CD8-positive, alpha-beta memory T cell (primary cell): ENCODE measurements at places on chromosomes 13 and 19. TPM values are rescaled to one million over a fixed set of nuclear protein-coding genes. Genes with fewer than 3 reads are reported as not detected.

DNA sequence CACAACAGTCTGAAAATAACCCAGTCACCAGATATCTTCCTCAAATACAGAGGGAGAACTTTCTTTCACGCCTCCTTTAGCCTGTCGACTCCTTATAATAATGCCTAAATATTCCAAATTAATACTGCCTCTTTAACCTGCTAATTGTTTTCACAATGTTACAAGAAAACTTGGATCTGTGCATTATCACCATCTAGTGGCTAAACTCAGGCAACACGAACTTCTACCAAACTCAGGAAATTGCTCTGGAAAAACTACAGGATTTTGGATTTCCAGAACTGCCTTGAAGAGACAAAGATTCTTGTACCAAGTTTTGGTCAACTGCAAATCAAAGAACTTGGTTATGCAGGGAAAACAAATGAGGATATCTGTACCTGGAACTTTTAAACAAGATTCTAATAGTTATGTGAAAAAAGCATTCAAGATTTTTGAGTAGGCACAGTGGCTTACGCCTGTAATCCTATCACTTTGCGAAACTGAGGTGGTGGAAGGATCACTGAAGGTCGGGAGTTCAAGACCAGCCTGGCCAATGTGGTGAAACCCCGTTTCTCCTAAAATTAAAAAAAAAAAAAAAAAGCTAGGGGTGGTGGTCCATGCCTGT lies 10.8 kb downstream of the CLN5 start:
- no peaks in the 10 kb centered on the region for H3K4me1 ChIP-seq
- H3K4me3 ChIP-seq = no peak overlapping the region
- H3K27me3 ChIP-seq = no peaks in the 10 kb centered on the region
- no peak for DNase-seq
- peaks cover 6% of the 10 kb centered on the region for H3K36me3 ChIP-seq

Gene POLRMT
- 75.2 TPM for total RNA-seq

Gene TEX26
- total RNA-seq = not detected

DNA sequence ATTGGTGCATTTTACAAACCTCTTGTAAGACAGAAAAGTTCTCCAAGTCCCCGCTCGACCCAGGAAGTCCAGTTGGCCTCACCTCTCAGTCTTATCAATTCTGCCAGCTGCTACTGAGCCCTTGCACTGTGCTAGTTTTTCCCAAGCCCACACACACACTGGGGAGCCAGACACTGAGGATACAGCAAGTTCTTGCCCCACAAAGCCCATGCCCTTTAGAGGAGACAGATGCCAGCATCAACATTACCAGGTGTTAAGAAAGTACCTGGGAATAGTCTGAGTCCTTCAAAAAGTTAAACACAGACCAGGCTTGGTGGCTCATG lies 175.0 kb downstream of the PTPRS start:
- no peak overlapping the region for H3K4me3 ChIP-seq
- no peaks in the 10 kb centered on the region for H3K4me1 ChIP-seq
- H3K27ac ChIP-seq = no peak overlapping the region
- no peak for DNase-seq
- H3K36me3 ChIP-seq = no peaks in the 10 kb centered on the region
- H3K27me3 ChIP-seq = no peaks in the 10 kb centered on the region

Gene TGFBR3L
- 7.7 TPM for total RNA-seq

Gene ZNF574
- 18.8 TPM for total RNA-seq

Gene LYPD3
- 1.2 TPM for total RNA-seq

Gene ATP4A
- total RNA-seq = not detected

Gene PRODH2
- not detected for total RNA-seq

- H3K4me3 ChIP-seq = no peak overlapping the region
Observed at GRCh38 chr13:30826911-30827577, 79.0 kb upstream of the MEDAG start.

GRCh38 chr13:49536144-49536873 lies 40.6 kb downstream of the PHF11 start:
- no peak overlapping the region for H3K27ac ChIP-seq
- no peaks in the 10 kb centered on the region for H3K27me3 ChIP-seq
- no peaks in the 10 kb centered on the region for H3K36me3 ChIP-seq
- no peak overlapping the region for H3K4me3 ChIP-seq
- peaks cover 14% of the 10 kb centered on the region for H3K4me1 ChIP-seq
- DNase-seq = no peak

DNA sequence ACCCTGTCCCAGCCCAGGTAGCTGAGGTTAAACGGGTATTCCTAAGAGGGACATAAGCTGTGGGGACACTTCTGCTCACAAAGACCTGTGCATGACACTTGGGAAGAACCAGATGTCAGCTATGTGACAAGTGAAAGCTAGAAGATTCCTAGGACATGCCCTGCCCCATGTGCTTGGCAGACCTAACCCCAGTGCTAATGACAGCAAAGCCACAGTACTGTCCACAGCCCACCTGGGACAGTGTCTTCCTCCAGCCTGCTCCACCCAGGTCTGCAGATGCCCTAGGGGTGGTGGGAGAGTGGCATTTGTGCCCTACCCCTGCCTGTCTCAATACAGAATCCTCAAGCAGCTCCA lies 18.4 kb upstream of the EPHX3 start:
- no peaks in the 10 kb centered on the region for H3K27me3 ChIP-seq
- no peaks in the 10 kb centered on the region for H3K4me1 ChIP-seq
- H3K4me3 ChIP-seq = no peak overlapping the region
- H3K27ac ChIP-seq = no peak overlapping the region

DNA sequence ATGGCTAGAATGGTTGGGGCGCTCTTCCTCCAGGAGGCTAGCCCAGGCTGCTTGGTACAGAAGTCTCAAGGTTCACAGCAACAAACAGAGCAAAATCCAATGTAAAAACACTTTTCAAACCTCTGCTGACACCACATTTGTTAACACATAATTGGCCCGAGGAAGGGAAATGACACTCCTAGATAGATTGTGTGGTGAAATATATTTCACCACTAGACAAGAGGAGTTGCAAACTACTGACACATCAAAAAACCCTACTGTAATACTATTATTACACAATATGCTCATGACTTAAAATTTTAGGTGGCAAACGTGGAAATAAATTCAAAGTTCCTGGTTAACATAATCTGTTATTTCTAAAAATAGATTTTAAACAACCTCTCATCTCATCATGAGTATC lies 643.6 kb downstream of the PCDH9 start:
- no peak overlapping the region for H3K4me3 ChIP-seq
- H3K4me1 ChIP-seq = no peaks in the 10 kb centered on the region
- no peak overlapping the region for H3K27ac ChIP-seq
- no peaks in the 10 kb centered on the region for H3K36me3 ChIP-seq
- H3K27me3 ChIP-seq = no peaks in the 10 kb centered on the region

Gene IRF2BP1
- total RNA-seq = 17.9 TPM

DNA sequence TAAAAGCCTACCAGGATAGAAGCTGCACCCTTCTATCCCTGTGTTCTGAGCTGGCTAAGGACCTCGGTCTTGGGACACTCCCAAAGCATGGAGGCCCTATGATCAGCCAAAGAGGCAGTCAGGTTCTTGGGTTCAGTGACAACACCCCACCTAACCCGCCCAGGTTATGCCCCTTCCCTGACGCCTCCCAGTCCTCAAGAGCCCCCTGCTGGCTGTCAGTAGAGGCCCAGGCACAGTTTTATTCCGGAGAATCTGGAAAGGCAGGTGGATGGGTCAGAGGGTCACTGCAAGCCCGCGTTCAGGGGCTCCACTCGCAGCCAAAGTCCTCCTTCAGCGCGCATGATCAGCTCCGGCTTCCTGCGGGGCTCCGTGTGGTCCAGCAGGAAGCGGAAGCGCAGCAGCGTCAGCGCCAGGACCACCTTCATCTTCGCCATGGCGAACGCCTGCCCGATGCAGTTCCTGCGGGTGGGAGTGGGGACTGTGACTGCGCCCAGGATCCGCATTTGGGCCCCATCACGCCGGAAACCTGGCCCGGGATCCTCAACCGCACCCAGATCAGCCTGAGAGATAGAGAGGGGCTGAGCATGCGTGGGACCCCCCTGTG lies 22.3 kb downstream of the OR10H3 start:
- no peaks in the 10 kb centered on the region for H3K4me1 ChIP-seq
- no peak overlapping the region for H3K27ac ChIP-seq
- H3K27me3 ChIP-seq = peaks cover 21% of the 10 kb centered on the region
- no peaks in the 10 kb centered on the region for H3K36me3 ChIP-seq

Gene MAST1
- total RNA-seq = 0.38 TPM

GRCh38 chr19:18225702-18226468 lies at the start of gene PDE4C:
TSS of gene PDE4C (minus strand) at chr19:18226438. CDS start at chr19:18226415, 23 bp downstream.
- peaks cover 24% of the 10 kb centered on the region for H3K4me1 ChIP-seq
- H3K27ac ChIP-seq = no peak within 1 kb of the TSS
- no peak within 1 kb of the TSS for H3K4me3 ChIP-seq
- H3K36me3 ChIP-seq = no peaks in the 10 kb centered on the region

- no peaks in the 10 kb centered on the region for H3K27me3 ChIP-seq
- H3K4me1 ChIP-seq = no peaks in the 10 kb centered on the region
- no peak for DNase-seq
- H3K4me3 ChIP-seq = no peak overlapping the region
- H3K36me3 ChIP-seq = peaks cover 9% of the 10 kb centered on the region
- H3K27ac ChIP-seq = no peak overlapping the region
Observed at GRCh38 chr13:113608967-113609533, 24.5 kb downstream of the TFDP1 start.

Gene SIGLECL1
- not detected for total RNA-seq
